ENCODE measurements at places on chromosomes 2 and 18.

GRCh38 chr2:73749314-73749713, 12.2 kb upstream of the TPRKB start:
- DNase-seq: no peak

- no peak for DNase-seq
These were observed 831 bp upstream of the D2HGDH start for GRCh38 chr2:241733391-241734207.

- DNase-seq: no peak
These were observed 753.8 kb downstream of the PLCL1 start for GRCh38 chr2:198558176-198558575.

DNA sequence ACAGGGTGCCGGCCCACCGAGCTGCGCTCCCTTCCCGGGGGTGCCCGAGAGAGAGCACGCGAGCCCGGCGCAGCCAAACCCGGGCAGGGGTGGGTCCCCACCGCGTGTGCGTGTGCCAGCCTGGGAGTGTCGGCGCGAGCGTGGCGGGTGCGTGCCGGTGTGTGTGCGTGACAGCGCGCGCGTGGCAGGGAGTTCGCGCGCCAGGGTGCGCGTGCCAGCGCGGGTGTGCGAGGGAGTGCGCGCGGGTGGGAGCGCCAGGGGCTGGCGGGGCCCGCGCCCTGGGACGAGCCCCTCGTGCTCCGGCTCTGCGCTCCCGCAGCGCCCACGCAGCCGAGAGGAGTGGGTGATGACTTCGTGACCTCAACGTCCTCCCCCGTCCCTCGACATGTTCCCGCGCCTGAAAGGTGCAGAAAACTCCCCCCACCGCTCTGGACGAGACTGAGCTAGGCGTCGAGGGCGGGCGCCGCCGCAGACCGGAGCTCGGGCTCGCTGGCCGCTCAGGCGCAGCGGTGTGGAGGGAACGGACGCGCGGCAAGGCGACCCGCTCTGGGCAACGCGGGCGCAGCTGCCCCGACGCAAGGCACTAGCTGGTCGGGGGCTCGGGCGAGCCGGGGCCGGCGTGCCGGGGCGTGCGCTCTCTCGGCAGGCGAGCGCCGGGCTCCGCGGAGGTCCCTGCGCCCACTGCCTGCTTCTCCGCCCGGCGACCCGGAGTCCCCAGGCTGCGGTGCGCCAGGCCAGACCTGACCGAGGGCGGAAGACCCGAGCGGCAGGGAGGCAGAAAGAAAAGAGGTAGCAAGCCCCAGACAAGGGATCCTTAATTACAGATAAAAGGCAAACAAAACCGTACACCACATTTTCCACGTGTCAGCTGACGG, 582.8 kb downstream of the ZEB2 start:
- DNase-seq: peak; percentile 48

DNA sequence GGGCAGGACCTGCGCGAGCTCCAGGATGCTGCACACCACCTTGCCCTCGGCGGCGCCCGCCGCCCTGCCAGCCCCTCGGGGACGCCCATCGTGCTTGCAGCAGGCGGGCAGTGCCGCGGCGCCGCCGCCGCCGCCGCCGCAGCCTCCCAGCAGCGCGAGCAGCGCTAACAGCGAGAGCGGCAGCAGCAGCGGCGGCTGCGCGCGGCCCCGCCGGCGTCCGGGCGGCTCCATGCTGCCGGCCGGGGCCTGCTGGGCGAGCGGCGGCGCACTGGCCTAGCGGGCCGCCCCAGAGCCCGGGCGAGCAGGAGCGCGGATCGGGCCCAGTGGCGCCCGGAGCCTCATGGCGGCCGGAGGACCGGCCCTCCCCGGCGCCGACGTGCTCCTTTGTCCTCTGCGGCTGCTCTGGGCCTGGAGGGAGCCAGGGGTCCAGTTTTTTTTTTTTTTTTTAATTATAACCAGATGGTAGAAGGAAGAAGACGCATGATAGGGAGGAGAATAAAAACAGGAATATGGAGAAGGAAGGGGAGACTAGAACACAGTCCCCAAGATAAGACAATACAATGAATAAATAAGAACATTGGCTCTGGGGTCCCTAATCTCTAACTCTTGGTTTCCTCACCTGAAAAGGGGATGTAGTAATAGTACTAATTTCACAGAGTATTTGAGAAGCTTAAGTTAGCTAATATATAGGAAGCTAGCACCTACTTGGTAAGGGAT, 17.1 kb upstream of the ANKRD62 start:
- DNase-seq: peak; percentile 50

- no peak for DNase-seq
These were observed 46.8 kb upstream of the TRIM43B start for GRCh38 chr2:95531254-95531771.

GRCh38 chr2:177353187-177353478, 39.4 kb upstream of the AGPS start:
- DNase-seq: no peak

DNA sequence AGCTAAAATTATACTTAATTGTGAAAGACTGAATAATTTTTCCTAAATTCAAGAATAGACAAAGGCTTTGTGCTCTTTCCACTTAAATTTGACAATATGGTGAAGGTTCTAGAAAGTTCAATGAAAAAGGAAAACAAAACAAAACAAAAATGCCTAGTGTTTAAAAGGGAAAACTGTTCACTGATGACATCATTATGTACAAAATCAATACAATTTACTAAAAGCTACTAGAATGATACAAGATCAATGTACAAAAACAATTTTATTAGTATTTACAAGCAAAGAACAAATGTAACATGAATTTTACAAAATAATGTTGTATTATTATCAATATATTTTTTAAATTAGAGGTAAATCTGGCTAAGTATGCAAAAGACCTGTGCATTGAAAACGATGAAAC, 499.1 kb upstream of the FSIP2 start:
- DNase-seq: no peak

DNA sequence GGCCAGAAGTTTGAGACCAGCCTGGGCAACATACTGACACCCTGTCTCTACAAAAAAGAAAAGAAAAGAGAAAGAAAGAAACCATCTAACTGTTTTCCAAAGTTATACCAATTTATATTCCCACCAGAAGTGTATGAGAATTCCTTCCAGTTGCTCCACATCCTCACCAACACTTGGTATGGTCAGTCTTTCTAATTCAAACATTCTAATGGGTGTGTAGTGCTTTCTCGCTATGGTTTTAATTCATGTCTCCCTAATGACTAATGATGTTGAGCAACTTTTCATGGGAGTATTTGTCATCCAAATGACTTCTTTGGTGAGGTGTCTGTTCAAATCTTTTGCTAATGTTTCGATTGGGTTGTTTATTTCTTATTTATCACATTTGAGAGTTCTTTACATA, 10.5 kb upstream of the B3GNT7 start:
- no peak for DNase-seq

- DNase-seq: peak; percentile 56
These were observed 670.7 kb downstream of the ERBB4 start for GRCh38 chr2:211867845-211868451.

- DNase-seq: no peak
These were observed 209.6 kb downstream of the HDAC4 start for GRCh38 chr2:239190921-239191885.

GRCh38 chr2:171072164-171072563, 88.5 kb downstream of the TLK1 start:
- DNase-seq: no peak

DNA sequence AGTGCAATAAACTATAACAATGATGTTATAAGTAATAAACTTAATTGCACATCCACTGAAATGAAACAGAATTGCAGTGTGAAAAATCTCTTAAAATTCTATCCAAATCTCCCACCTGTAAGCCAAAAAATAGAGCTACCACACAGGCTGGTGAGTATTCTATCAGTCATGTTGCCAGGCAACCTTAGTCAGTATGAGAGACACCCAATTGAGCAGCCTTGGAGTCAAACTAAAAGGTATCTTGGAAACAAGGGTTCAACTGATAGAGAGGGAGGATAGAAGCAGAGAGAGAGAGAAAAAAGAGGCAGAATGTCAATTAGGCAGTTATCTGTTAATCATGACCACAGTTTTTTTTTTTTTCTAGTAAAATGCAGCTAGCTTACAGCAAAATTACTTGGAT, 45.8 kb downstream of the GALNT13 start:
- no peak for DNase-seq

DNA sequence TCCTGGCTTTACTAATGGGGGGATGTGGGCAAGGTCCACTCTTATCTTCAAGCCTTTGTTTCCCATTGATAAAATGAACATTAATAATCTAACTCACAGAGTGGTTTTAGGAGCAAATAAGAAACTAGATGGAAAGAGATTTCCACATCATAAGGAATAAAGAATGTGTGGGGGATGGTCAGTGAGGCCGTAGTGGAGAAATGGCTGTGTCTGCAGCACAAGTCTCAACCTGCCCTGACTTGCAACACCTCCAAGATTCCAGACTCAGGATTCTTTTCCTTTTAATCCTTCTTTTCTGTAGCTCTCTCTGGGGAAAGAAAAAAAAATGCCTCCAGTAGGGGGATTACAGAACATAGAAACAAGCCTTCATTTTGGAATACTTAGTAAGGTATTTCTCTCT, 124.2 kb upstream of the MEX3C start:
- no peak for DNase-seq

DNA sequence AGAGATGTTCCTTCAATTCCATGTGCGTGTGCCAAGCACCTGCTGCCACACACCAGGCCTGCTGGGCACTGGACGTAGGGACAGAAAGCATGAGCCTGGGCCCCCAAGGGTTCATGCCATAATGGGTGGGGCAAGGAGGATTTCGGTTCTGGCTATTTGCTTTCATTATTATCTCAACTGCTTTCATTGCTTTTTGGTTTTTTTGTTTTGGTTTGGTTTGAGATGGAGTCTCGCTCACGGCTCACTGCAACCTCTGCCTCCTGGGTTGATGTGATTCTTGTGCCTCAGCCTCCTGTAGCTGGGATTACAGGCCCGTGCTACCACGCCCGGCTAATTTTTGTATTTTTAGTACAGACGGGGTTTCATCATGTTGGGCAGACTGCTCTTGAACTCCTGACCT, 57.2 kb downstream of the SF3B1 start:
- DNase-seq: no peak

DNA sequence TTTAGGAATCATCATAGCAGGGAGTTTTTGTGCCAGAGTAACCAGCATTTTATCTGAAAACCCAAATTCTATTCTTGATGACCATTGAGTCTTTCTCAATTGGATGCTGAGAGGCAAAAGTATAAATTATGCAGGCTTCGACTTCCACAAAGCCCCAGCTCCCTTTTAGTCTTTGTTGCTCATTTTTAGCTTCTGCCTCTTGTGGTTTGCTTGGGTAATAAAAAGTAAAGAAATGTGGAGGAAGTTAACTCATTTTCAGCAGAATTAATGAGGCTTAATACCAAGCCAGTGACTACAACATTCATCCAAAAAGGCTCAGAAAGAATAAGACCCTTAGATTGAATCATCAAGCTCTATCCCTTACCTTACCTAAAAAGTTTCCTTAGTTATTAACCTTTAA, 18.6 kb downstream of the ERMN start:
- DNase-seq: no peak

- peak; percentile 12 for DNase-seq
These were observed 12.0 kb upstream of the NTSR2 start for GRCh38 chr2:11681722-11682589.

DNA sequence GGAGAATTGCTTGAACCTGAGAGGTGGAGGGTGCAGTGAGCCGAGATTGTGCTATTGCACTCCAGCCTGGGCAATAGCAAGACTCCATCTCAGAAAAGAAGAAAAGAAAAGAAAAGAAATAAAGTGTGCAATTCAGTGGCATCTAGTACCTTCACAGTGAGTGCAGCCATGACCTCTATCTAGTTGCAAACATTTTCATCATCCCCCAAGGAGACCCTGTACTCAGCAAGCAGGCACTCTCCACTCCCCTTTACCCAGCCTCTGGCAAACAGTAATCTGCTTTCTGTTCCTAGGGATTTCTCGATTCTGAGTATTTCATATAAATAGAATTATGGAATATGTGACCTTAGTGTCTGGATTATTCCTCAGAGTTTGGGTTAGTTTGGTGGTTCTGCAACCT, 130.4 kb upstream of the ARL4C start:
- no peak for DNase-seq

DNA sequence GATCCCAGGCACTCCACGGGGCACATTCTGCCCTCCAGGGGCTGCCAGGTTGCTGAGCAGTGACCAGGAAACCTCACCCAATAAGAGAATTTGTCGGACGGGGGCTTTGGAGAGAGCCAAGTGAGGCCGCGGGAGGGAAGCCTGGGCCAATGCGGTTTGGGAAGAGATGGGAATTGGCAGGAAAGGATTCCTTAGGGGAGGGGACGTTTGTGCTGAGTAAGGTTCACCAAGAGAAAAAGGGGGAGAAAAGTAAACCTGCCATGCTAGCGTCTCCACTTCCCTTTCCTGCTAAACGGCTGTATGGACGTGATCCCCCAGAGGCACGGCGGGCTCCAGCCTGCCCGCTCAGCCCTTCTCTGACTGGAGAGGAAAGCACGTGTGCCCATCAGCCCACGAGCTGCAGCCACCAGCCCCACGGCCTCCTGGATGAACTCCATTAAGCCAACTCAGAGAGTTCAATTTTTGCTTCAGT, 194.4 kb upstream of the ID2 start:
- DNase-seq: peak; percentile 43

- no peak for DNase-seq
These were observed 812.6 kb upstream of the POU3F3 start for GRCh38 chr2:104041351-104041750.

DNA sequence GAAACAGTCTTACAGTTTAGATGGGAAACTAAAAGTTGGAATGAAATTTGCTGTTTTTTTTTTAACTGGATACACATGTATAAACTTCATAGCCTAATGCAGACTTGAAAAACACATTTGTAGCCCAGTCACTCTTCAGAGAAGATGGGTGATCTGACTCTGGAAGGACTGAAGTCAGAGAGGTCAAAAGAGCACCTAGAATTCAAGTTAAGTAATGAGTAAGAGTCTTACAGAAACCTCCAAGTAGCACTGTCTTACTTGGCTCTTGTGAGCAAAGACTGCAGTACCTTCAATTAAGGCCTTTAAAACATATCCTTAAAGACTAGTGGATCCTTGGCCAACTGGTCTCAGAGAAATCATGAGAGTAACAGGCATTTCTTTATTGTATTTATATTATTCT, 41.9 kb downstream of the TRAPPC8 start:
- DNase-seq: no peak

DNA sequence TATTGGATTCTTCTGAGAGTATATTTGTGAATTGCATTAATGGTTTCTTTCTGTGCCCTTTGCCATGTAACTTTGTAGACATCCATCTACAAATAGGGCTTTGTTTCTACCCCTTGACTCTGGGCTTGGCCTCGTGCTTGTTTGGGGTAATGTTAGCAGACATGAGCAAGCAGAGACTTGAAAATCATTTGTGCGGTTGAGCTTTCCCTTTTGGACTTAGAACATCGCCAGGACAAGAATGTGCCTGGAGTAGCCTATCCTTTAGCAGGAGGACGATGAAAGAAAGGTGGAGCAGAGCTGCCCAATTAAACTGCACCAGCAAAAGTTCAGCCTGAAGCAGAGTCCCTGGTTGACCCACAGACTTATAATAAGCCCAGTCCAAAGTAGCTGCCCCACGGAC, 785.9 kb downstream of the EPHA4 start:
- DNase-seq: no peak
